CD4-positive, alpha-beta T cell treated with Interleukin-15 for 1 hour (primary cell): ENCODE measurements at places on chromosomes 16 and 17.
A peak's percentile ranks its signal among the peaks of the same experiment; 100 is the strongest.

DNA sequence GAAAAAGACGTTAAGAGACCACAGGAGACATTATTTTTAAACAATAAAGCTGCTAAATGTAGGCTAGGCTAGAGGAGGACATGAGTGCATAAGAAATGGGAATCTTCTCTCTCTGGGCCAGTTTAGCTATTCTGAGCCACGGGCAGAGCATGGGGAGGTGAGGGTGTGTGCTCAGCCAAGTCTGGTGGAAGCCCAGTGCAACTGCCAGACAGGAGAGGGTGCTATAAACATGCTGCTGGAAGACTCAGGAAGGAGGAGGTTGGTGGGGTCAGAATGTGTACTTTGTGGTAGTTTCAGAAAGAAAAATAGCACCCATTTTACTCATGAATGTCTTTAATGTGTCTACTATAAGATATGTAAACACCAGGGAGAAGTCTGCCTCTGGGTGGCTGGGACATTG is 5.9 kb upstream of the SDK2 start:
- no peak for DNase-seq

- DNase-seq = no peak
Measured at GRCh38 chr17:2266865-2267228, 36.7 kb downstream of the SMG6 start.

DNA sequence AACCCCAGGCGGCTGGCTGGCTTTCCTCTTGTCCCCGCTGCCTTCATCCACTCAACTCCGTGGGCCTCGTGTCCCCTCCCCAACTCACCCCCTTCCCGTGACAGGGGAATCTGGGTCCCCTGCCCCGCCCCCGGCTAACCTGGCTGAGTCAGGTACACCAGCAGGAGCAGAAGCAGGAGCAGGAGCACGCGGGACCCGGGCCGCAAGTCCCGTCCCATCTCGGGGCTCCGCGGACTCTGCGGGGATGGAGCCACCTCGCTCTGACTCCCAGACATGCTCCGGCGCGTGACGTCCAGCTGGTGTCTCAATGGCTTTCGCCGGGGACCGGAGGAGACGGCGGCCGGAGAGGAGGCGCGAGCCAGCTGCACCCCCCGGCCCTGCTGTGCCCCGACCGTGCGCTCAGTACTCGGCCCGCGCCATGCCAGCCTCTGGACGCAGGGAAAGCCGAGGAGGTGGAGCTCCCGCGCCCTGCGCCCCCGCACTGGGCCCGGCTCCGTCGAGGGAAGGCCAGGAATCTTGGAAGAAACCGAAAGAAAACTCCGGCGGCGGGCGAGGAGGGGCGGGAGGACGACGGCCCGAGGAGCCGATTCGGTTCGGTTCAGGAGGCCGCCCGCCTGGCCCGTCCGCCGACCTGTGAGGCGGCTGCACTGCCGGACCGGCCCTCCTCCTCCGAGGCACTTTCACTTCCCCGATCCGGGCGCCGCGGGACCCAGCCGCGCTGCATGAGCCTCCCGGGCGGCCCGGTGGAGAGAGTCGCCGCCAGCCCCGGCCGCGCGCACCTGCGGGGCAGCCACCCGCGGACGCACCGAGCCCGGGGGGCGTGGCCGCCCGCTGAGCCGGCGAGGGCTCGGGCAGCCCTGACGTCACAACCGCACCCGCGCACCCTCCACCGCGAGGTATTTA is at the start of the genes CXCL16 and ZMYND15:
CXCL16 (minus strand) TSS at position 807 of the 903 bp plus-strand sequence; CDS start at position 218, 589 bp downstream.
ZMYND15 (plus strand) TSS at position 712 of the 903 bp plus-strand sequence. CDS start 716 bp downstream, outside the sequence.
- peak; percentile 81 for DNase-seq

GRCh38 chr16:85028685-85029407 is 1.3 kb downstream of the KIAA0513 start:
- peak; percentile 64 for DNase-seq

GRCh38 chr17:43599046-43599395 is 52.9 kb upstream of the ETV4 start:
- DNase-seq = no peak

DNA sequence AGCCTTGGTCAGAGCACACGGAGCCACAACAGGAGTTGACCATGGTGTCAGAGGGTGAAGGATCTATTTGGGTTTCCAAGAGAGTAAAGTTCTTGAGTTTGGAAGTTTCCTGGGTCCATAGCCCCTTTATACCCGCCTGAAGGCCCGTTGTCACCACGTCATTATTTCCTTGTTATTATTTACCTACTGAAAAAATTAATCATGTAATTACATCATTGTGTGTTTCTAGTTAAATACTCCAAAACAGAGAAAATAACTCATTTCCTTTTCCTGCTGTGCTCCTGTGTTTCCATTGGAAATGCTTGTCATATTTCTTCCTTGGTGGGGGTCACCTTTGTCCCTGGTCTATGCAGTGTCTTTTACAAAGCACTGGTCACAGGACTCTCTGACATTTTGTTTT is at the start of gene KRTAP4-8:
KRTAP4-8 (minus strand) TSS at position 101 of the 400 bp plus-strand sequence; CDS start at position 43, 58 bp downstream.
- no peak for DNase-seq

- no peak for DNase-seq
Measured at GRCh38 chr17:67546578-67547527, 169.8 kb downstream of the PITPNC1 start.

- peak; percentile 46 for DNase-seq
Measured at GRCh38 chr16:4358831-4359561, 7.9 kb upstream of the PAM16 start.

DNA sequence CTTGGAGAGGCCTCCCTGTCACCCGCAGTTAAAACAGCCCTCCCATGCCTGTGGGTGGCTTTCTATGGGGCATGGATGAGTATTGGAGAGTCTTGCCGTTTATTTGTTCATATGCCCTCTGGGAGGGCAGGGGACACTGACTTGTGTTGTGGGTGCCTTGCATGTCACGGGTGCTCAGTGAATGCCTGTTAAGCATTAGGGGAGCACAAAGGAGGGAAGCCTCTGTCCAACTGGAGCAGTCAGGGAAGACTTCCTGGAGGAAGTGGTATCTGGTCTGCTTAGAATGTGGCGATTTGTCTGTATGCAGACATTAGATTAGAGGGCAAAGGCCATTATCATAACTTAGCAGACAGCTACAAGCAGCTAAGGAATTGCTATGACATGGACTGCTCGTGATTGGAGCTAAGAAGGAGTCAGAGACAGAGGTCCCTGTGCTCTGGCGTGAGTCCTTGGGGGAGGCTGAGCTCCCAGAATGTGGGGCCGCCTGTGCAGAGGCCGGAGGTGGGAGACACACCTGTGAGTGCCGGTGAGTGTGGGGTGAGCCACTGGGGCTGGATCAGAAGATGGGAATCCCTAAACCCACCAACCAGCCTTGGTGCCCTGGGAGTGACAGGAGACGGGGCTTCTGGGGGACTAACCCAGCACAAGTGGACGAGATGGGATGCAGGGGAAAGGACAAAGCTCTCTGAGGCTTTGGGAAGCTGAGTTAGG is 286.1 kb downstream of the SEC14L1 start:
- no peak for DNase-seq

GRCh38 chr17:45273551-45273957 is 11.7 kb upstream of the SPATA32 start:
- DNase-seq = no peak

DNA sequence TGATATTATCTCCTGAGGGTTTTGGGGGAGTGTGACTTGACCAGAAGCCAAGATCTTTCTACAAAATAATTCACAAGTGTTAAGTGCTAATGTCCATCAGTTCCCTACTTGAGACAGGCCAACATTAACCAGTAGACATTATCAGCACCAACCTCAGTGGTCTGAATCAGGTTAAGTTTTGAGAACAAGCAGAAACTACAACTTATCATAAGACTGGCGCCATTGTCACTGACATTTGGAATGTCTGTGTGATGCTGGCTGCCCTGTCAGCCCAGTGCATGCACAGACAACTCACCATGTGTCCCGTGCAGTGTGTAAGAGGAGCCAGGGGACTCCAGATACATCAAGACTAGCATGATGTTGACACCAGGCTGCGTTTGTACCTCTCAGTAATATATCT is 76.8 kb downstream of the CCDC182 start:
- no peak for DNase-seq

DNA sequence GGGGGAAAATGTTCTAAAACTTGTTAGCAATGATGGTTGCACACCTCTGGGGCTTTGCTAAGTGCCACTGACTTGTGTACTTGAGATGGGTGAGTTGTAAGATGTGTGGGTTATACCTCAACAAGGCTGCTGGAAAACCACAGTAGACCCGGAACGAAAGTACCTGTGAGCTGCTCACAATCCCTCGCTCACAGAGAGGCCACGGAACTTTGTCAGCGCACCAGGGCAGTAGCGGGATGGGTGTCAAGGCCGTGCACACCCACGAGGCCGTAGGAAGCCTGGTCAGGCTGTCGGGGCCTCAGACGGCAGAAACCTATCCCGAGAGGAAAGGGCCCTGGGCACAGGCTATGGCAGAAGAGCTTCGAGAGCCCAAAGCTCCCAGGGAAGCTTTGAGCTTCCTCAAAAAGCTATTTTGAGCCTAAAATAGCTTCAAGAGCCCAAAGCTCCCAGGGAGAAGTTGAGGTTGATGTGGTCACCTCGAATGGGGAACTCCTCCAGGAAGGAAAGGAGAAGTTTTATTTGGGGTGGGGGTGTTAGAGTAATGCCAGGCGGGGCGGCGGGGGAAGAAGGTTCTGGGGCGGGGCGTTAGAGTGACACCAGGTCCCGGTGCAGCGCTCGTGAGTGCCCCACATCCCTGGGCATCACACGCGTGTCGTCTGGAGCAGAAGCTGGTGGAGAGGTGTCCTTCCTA is 19.0 kb downstream of the CBFA2T3 start:
- peak; percentile 56 for DNase-seq

- no peak for DNase-seq
Measured at GRCh38 chr17:61223725-61224124, 175.9 kb upstream of the TBX2 start.

GRCh38 chr16:29237971-29238370 is 168.5 kb downstream of the NPIPB11 start:
- no peak for DNase-seq

- no peak for DNase-seq
Measured at GRCh38 chr16:86727131-86727530, 148.8 kb downstream of the FOXL1 start.

DNA sequence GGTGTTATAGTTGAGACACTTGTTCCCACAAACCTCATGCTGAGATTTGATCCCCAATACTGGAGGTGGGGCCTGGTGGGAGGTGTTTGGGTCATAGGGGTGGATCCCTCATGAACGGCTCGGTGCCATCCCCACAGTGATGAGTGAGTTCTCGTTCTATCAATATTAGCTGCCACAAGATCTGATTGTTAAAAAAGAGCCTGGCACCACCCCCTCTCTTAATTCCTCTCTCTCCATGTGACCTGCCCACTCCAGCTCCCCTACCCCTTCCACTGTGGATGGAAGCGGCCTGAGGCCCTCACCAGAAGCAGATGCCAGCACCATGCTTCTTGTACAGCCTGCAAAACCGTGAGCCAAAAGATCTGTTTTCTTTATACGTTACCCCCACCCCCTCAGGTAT is 31.2 kb downstream of the TRIM16 start:
- DNase-seq = no peak

DNA sequence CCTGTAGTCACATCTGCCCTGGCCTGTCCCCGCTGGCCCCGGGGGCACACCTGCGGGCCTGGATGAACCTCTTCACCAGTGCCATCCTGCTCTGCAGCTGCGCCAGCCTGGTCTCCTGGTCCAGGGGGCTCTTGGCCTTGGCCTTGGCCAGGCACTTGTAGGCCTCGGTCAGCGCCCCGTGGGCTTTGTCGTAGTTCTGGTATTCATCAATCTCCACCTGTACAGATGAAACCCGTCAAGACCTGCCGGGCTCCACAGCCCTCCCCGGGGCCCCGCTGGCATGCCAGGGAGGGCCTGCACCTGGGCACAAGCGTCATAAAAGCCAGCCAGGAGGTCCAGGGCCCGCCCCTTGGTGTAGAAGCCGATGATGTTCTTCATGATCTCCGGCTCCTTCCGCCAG is 13.6 kb upstream of the TMEM204 start:
- DNase-seq = no peak

GRCh38 chr16:49781401-49781800 is 74.5 kb downstream of the ZNF423 start:
- DNase-seq = no peak

DNA sequence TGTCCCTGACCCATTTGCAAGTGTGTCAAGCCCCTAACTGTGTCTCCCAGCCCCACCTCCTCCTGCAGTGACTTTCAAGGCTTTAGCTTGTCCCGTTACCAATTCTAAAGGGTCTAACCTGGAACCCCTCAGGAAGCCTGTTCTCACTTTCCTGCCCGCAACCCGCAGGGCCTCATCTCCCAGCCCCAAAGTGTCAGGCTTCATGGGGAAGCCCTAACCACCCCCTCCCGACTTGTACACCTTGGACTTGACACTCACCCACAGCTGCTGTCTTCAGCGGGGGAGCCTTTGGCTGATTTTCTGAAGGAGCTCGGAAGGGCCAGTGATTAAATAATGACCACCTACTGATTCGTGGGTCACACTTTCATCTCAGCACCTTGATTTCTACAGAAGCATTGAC is 33.1 kb downstream of the NLRC5 start:
- DNase-seq = no peak

GRCh38 chr17:28072936-28073533 is 30.6 kb downstream of the NLK start:
- no peak for DNase-seq

- DNase-seq = no peak
Measured at GRCh38 chr16:54136276-54136625, 150.3 kb downstream of the IRX3 start.

DNA sequence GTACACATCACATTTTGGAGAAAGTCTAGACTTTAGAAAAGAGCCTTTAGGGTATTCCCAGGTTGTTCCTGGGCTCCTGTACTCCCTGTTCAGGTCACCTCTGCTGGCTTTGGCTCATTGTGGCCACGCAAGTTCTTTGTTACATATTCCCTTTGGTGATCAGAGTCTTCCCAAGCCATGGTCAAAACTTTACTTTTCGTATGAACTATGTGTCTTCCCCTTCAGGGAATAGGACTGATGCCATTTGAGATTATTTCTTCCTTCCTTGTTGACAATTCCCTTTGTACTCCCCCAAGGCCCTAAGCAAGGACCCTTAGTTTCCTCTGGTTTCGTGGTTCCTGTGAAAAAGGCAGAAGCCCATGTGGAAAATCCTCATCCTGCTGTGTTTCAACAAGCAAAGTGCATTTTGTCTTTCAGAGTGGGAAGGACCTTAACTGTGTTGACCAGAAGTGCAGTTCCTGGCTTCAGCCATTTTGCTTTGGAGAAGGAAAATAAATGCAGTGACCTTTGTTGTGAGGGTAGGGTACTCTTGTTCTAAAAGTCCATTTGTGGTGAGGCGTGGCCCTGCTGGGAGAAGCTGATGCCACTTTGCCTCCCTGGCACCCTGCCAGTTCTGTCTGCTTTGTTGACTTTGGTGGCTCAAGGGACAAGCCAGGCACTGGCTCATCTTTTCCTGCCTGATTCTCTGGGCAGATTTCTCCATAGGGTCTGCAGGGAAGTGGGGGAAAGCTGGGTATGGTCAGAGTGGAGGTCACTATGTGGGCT is 55.1 kb downstream of the ZNRF1 start:
- DNase-seq = no peak

DNA sequence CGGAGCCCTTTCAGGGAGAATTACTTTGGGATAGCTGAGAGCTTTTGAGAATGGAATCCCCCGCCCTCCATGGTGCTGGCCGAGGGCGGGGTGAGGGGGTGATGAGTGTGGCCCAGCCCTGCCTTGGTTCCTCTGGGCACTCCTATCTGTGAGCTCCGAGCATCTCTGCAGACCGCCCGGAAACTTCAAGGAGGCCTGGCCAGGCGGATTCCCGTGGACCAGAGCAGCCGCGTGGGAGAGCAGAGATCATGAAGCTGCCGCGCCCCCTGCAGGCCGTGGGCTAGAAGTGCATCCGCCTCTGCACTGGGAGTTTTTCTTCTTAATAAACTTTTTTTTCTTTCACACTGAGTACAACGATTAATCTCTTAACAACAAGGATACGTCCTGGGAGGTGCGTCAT is 392.9 kb upstream of the EEF2KMT start:
- DNase-seq = no peak
